CD4-positive, CD25-positive, alpha-beta regulatory T cell (primary cell): ENCODE measurements at places on chromosomes 2 and 18.

DNA sequence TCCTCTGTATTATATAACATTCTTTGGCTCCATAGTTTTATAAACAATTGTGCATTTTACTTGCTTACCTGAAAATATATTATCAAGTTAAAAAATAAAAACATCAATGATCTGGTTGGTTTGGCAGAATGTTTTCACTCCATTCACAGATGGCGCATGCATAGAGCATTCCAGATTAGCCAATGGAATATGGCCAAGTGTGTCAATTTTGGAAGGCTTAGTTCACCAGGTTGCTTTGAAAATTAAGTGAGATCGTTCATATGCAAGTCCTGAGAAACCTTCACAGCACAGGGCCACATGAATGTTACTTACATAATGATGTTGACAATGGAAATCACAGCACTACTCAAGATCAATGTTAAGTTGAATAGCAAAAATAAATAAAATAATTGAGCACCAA is 335.7 kb downstream of the GRB14 start:
- no peak overlapping the region for H3K27ac ChIP-seq
- no peak overlapping the region for H3K4me3 ChIP-seq
- no peaks in the 10 kb centered on the region for H3K4me1 ChIP-seq
- DNase-seq, result no peak
- no peaks in the 10 kb centered on the region for H3K27me3 ChIP-seq

DNA sequence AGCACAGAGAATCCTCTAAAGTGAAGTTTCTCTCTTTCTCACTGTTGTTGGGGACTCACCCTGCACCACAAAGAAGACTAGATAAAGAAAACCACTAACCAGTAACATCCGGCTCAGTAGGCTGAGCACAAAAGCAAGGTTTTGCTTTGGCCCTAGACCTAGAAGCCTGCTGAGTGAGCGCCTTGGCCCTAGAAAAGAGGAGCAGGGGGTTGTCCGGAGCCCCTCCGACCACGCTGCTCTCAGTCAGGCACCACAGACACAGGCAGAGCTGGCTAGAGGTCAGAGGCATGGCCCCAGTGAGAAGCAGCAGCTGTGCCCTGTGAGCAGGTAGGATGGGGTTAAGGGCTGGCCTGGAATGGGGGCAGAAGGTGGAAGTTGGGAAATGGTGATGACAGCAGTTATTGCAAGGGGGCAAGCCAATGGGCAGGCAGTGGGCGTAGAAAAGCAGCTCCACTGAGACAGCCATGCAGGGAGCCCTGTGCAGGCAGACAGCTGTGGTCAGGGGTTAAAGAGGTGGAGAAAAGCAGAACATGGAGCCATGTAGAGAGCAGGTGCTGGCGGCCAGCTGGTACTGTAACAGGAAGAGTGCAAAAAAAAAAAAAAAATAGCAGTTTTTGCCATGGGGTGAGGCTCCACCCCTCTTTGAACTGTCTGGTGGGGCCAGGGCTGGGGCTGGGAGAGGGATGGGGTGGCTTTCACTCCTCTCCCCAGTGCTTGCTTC is 36.9 kb upstream of the SLC14A1 start:
- H3K27ac ChIP-seq, result peak overlapping the region; percentile 68
- H3K27me3 ChIP-seq, result no peaks in the 10 kb centered on the region
- H3K4me1 ChIP-seq, result peaks cover 70% of the 10 kb centered on the region
- H3K4me3 ChIP-seq, result peak overlapping the region; percentile 71

- peaks cover 2% of the 10 kb centered on the region for H3K27me3 ChIP-seq
- no peak for DNase-seq
- H3K4me3 ChIP-seq, result no peak overlapping the region
- no peaks in the 10 kb centered on the region for H3K36me3 ChIP-seq
These were observed 28.4 kb upstream of the GTF2A1L start for GRCh38 chr2:48589170-48589767.

GRCh38 chr2:238108423-238109183 is 8.5 kb downstream of the ESPNL start:
- no peaks in the 10 kb centered on the region for H3K27me3 ChIP-seq
- peaks cover 4% of the 10 kb centered on the region for H3K4me1 ChIP-seq
- no peak overlapping the region for H3K4me3 ChIP-seq
- H3K36me3 ChIP-seq, result no peaks in the 10 kb centered on the region
- peak; percentile 62 for DNase-seq

DNA sequence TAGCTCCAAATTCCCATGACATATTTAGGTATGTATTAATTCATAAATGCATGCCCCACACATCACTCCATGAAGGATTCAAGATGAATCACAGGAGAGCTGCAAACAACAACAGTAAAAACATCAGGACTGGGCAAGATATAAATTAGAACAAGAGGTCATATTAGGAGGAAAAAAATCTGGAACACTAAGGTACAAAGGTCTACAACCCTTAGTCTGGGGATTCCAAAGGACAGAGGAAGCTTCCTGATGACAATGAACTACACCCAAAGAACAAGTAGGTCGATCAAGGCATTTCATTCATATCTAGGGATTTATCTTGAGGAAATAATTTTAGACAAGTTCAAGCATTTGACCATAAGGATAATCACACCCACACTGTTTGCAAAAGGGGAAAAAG is 14.5 kb downstream of the VPS4B start:
- DNase-seq, result no peak
- peaks cover 81% of the 10 kb centered on the region for H3K36me3 ChIP-seq
- H3K27me3 ChIP-seq, result no peaks in the 10 kb centered on the region
- H3K27ac ChIP-seq, result no peak overlapping the region
- H3K4me1 ChIP-seq, result peaks cover 4% of the 10 kb centered on the region
- no peak overlapping the region for H3K4me3 ChIP-seq

GRCh38 chr2:152846697-152847470 is 128.5 kb downstream of the ARL6IP6 start:
- no peak for DNase-seq
- no peak overlapping the region for H3K27ac ChIP-seq
- no peaks in the 10 kb centered on the region for H3K27me3 ChIP-seq
- no peaks in the 10 kb centered on the region for H3K36me3 ChIP-seq

DNA sequence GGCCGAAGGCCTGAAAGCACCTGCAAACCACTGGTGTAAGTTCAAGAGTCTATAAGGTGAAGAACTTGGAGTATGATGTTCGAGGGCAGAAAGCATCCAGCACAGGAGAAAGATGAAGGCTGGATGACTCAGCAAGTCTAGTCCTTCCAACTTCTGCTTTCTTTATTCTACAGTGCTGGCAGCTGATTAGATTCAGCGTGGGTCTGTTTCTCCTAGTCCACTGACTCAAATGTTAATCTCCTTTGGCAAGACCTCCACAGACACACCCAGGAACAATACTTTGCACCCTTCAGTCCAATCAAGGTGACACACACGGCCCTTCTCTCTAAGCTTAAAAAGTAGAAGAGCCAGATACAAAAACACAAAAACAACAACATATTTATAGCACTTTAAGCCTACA is 43.4 kb downstream of the NMS start:
- no peaks in the 10 kb centered on the region for H3K27me3 ChIP-seq
- no peaks in the 10 kb centered on the region for H3K4me1 ChIP-seq
- H3K4me3 ChIP-seq, result no peak overlapping the region

- no peak overlapping the region for H3K4me3 ChIP-seq
- no peaks in the 10 kb centered on the region for H3K4me1 ChIP-seq
- H3K27ac ChIP-seq, result no peak overlapping the region
- no peaks in the 10 kb centered on the region for H3K36me3 ChIP-seq
- no peak for DNase-seq
These were observed 9.2 kb downstream of the ALLC start for GRCh38 chr2:3667151-3667631.

DNA sequence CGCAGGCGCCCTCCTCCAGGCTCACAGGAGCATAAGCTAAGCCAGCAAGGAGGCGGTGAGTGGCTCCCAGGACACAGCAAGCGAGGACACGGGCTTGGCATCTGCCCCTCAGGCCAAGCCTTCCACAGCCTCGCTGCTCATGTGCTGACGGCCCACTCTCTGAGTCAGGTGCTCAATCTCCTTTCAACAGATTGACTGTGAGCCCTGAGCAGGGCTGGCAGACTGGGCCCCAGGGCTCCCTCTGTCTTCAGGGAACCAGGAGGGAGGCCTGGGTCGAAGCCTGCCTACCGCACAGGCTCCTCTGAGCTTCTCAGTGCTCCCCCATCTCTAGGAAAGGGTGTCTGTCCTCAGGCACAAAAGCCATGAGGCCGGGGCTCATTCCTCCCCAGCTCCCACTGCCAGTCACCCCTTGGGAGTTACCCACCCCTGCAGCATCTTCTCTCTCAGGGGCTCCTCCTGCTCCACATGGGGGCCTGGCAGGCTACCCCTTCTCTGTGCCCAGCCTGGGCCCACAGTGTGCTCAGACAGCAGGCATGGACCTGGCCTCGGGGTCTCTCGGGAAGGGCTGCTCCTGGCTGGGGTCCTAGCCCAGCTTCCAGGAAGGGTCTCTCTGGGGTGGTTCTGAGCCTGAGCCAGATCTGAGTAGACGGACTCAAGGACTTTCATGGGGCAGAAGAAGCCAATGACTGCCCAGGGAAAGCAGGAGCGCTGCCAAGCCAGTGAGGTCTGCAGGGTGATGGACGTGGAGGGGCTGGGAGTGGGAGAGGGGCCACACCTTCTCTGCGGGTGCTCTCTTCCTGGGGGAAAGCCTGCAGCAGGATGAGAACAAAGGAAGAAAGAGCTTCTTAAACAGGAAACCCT is 138.0 kb upstream of the GPC1 start:
- H3K4me1 ChIP-seq, result no peaks in the 10 kb centered on the region
- no peak overlapping the region for H3K4me3 ChIP-seq
- H3K27me3 ChIP-seq, result no peaks in the 10 kb centered on the region
- H3K27ac ChIP-seq, result no peak overlapping the region

GRCh38 chr18:65464361-65464760 is 286.5 kb upstream of the CDH7 start:
- H3K36me3 ChIP-seq, result no peaks in the 10 kb centered on the region
- no peaks in the 10 kb centered on the region for H3K27me3 ChIP-seq
- H3K4me3 ChIP-seq, result no peak overlapping the region
- no peak for DNase-seq
